Stimulated activated CD8-positive, alpha-beta memory T cell treated with anti-CD3 and anti-CD28 coated beads, Interleukin-4, amount 100 ng/mL, for 4 hours (primary cell): ENCODE measurements at places on chromosomes 13 and 19.

DNA sequence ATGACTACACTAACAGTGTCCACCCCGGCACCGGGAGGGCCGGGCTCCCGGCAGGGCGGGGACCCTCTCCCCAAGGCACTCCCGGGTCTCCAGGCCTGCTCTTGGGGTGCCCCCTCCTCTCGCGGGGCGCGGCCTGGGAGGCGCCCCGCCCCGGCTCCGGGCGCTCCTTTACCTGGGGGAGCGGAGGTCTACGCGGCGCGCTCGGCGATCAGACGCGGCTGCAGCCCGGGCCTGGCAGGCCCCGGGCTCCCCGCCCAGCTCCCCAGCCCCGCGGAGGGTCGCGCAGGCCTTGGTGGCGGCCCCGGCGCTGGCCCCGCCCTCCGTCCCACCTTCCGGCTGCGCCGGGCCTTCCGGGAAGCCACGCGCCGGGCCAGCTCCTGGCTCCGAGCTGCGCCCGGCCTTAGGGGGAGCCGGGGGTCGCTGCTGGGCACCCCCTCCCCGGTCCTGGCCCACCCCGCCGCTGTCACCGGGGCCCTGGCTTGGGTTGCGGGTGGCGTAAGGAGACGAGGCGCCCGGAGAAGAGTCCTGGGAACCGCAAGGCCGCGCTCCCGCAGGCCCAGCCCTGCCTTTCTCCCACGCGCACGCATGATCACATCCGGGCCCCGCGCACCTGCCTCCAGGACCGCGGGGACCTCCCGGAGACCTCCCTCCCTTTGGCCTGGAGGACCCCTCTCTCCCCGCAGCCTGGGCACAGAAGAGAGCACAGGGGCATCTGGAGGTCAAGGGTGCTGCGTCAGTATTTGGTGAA lies at the start of gene C19orf12:
TSS of gene C19orf12 (minus strand) at position 309 of the 748 bp plus-strand sequence. CDS start 6,848 bp downstream, outside the sequence.
- DNase-seq, result no peak

DNA sequence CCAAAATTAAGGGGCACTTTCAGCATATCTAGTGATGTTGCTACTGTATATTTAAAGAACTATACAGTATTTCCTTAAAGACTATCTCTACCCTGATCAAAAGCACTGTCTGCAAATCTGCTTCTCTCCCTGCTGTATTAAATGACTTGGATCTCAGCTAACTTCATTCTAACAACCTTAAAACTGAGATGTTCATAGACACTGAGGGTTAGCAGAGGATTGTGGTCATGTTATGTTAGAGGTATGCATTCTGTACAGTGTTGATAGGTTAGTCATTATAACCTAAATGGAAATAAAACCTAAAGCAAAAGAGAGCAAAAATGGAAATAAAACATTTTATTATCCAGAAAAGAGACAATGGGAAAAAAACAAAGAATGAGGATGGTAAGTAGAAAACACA lies 9.9 kb downstream of the GPR183 start:
- no peak for DNase-seq

- DNase-seq, result no peak
Measured at GRCh38 chr19:39083599-39083982, 577 bp upstream of the ACP7 start.

DNA sequence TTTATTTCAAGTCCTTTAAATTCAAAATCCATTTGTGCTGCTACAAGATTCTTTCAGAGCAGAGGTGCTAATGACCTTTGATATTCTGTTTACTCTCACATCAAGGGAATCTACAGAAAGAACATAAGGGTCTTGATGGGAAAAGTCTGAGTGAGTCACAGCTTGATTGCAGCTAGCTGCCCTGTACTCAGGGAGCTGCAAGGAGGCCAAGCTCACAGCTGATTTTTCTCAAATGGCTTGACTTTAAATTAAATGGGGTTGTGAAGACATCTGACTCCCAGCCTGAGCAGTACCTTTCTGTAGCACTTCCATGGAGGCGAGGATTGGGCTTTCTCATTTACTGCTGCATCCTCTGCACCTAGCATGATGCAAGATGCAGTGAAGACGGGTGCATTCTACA lies 62.5 kb downstream of the RAP2A start:
- DNase-seq, result no peak

GRCh38 chr13:99640260-99640659 lies 139.0 kb downstream of the TM9SF2 start:
- no peak for DNase-seq

- DNase-seq, result no peak
Measured at GRCh38 chr19:40633207-40633606, 32.0 kb downstream of the LTBP4 start.

DNA sequence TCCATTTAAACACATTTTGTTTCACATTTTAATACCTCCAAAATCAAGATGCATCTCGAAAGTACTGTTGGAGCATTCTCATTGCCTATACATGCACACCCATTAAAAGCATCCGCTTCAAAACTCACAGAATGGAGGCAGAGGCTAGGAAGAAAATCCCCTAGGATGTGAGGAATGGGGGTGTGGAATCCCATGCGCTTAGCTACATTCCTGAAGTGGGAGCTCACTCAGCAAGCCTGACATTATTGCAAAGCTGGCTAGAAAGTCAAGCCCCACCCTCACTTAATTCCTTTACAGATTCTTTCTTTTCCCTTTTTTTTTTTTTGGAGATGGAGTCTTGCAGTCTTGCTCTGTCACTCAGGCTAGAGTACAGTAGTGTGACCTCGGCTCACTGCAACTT lies 4.6 kb upstream of the FAM32A start:
- no peak for DNase-seq

GRCh38 chr13:36905944-36906343 lies 14.1 kb downstream of the SMAD9 start:
- no peak for DNase-seq

- no peak for DNase-seq
Measured at GRCh38 chr13:46799139-46799538, 2.2 kb upstream of the ESD start.

DNA sequence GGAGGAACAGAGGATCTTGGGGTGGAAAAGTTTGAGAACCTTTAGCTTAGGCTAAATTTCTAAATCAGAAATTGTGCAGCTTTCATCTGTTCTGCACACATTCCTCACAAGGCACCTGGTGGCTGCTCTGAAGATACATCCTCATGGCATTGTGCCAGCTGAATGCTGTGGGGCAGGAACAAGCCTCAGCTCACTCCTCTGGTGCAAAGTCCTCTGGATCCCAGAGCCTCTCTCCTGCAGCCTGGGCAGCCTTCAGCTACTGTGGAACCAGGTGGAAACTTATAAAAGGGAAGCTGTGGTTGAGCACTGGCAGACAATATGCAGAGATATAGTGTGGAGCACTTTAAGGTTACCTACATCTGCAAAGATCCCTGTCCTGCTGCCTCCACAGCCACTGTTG lies 72.3 kb downstream of the KCTD12 start:
- DNase-seq, result no peak

- no peak for DNase-seq
Measured at GRCh38 chr13:95356916-95357315, 55.7 kb upstream of the ABCC4 start.
